ENCODE measurements at places on chromosomes 6 and 20. TPM values are rescaled to one million over a fixed set of nuclear protein-coding genes. Genes with fewer than 3 reads are reported as not detected.

Gene PLA2G7
- 1.8 TPM for total RNA-seq

Gene PRDM1
- total RNA-seq, result 2.5 TPM

Gene OR2H2
- total RNA-seq, result not detected

Gene SYCP2L
- 2.4 TPM for total RNA-seq

Gene DOK5
- not detected for total RNA-seq

Gene CARMIL1
- 17.0 TPM for total RNA-seq

Gene HTR1B
- total RNA-seq, result not detected

Gene VSTM2L
- total RNA-seq, result 45.8 TPM

- DNase-seq, result no peak
Measured at GRCh38 chr6:121593011-121593641, 157.7 kb downstream of the GJA1 start.

GRCh38 chr20:31673435-31673834 lies 35.7 kb downstream of the COX4I2 start:
- DNase-seq, result no peak

DNA sequence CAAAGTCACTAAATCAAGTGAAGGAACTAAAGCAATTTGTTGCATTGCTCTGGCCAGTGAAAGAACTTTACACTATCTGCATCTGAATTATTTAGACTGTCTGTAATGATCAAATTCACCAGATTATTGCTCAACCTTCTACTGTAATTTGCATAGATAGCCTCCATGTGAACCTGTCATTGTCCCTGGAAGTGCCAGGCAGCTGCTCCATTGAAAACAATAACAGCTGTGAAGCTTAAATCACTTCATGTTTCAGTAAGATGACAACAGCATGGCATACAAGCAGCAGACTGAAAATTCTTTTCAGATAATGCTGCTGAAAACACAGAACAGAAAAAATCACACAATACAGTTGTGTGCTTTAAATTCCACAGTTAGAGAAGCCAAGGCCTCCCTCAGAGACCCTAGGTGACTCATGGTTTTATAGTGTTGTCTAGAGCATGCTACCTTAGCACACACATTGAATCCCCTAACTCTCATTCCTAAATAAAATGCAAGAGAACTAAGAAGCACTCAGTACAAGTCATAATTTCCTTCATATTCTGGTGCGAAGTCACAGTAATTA lies 248.9 kb downstream of the TPBG start:
- no peak for DNase-seq

- peak; percentile 30 for DNase-seq
Measured at GRCh38 chr6:133567636-133568035, 321.3 kb upstream of the TCF21 start.

- no peak for DNase-seq
Measured at GRCh38 chr6:33198159-33198852, 2.2 kb downstream of the RXRB start.

DNA sequence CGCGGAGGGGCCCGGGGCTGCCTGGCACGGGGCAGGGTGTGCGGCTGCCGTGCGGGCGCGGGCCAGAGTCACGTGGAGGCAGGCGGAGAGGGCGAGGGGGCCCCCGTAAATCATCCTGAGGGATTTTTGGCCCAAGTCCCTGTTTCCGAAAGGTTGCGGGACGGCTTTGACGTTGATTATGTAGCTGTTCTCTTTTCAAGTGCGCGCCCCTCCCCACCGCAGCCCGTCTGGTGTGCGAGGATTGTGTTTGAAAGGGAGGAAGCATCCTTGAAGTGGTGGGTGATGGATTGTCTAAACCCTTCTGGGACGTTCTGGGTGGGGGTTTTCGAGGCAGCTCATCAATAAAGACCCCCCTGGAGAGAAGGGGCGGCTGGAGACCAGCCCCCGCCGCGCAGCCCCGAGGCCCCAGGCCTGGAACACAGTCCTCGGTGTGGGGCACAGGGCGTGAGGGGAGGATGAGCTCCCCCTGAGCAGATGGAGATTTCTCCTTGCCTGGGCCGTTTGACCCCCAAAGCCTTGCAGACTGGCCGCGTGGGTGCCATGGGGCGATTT lies 7.0 kb upstream of the FOXF2 start:
- DNase-seq, result no peak

DNA sequence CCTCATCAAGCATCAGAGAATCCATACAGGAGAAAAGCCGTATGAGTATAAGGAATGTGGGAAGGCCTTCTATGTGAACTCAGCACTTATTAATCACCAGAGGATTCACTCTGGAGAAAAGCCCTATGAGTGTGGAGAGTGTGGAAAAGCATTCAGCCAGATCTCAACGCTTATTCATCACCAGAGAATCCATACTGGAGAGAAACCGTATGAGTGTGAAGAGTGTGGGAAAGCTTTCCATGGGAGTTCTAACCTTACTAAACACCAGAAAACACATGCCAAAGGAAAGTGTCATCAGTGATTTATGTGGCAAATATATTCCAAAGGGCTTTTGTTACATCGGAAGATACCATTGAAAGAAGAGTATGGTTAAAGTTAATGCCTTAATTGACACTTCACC lies 25.4 kb downstream of the ZKSCAN8 start:
- DNase-seq, result peak; percentile 59

GRCh38 chr6:55047451-55048044 lies 126.8 kb upstream of the HCRTR2 start:
- peak; percentile 77 for DNase-seq

DNA sequence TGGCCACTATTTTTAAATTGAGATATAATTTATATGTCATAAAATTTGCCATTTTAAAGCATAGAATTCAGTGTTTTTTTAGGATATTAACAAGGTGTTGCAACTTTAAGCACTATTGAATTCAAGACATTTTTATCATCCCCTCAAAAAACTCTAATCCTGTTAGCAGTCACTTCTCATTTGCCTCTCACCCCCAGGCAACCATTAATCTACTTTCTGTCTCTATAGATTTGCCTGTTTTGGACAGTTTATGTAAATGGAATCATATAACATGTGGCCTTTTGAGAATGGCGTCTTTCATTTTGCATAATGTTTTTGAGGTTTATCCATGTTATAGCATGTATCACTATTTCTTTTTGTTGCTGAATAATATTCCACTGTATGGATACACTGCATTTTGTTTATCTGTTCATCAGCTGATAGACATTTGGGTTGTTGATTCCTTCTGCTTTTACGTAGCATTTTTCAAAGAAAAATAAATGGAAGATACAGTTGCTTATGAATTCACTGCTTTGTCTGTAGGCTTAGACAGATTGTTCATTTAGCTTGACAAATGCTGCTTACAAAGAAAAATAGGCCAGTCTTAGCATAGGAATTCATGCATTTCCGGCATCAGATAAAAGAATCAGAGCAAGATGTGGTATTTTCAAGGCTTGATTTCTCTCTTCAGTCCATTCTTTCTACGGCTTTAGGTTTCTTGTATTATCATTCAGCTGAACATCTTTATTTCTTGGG lies 52.9 kb downstream of the STK4 start:
- DNase-seq, result no peak

- DNase-seq, result peak; percentile 45
Measured at GRCh38 chr6:30612213-30612612, 4.8 kb downstream of the PPP1R10 start.

DNA sequence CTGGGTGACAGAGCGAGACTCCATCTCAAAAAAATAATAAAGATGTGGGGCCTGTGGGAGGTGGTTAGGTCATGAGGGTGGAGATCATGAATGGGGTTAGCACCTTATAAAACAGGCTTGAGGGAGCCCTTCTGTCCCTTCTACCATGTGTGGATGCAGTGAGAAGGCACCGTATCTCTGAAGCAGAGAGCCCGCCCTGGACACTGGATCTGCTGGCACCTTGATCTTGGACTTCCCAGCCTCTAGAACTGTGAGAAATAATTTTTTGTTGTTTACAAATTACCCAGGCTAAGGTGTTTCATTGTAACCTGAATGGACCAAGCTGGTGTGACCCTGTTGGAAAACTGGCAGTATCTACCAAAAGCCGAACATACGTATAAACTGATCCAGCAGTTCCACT lies 15.7 kb upstream of the PANK2 start:
- no peak for DNase-seq

DNA sequence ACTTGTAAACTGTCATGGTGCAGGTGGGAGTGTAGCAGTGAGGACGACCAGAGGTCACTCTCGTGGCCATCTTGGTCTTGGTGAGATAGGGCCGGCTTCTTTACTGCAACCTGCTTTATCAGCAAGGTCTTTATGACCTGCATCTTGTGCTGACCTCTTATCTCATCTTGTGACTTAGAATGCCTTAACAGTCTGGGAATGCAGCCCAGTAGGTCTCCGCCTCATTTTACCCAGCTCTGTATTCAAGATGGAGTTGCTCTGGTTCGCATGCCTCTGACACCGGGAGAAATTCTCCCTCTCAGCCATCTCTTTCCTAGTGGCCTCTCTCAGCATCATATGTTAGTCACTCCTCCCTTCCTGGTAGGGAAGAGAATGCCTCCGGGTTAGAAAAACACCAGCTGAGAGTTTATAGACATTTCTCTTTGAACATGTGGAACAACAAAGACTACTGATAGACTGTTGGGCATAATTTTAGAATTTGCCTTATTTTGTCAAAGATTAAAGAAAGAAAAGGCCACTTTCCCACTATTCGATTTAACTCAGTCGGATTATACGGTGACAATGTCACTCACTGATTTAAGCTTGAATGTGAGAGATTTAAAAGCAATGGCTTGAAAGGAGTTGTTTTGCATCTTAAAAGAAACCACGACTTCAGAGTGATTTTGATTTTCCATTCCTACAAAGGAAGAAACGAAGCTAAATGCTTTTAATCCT lies 67.9 kb upstream of the SNX9 start:
- DNase-seq, result peak; percentile 42

DNA sequence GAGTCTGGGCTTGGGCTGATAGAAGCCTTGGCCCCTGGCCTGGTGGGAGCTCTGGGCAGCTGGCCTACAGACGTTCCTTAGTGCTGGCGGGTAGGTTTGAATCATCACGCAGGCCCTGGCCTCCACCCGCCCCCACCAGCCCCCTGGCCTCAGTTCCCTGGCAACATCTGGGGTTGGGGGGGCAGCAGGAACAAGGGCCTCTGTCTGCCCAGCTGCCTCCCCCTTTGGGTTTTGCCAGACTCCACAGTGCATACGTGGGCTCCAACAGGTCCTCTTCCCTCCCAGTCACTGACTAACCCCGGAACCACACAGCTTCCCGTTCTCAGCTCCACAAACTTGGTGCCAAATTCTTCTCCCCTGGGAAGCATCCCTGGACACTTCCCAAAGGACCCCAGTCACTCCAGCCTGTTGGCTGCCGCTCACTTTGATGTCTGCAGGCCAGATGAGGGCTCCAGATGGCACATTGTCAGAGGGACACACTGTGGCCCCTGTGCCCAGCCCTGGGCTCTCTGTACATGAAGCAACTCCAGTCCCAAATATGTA lies 957 bp upstream of the VEGFA start:
- DNase-seq, result no peak

- peak; percentile 68 for DNase-seq
Measured at GRCh38 chr6:82567621-82568020, 204.0 kb downstream of the TPBG start.

GRCh38 chr20:39123185-39123557 lies 161.0 kb downstream of the DHX35 start:
- DNase-seq, result no peak

DNA sequence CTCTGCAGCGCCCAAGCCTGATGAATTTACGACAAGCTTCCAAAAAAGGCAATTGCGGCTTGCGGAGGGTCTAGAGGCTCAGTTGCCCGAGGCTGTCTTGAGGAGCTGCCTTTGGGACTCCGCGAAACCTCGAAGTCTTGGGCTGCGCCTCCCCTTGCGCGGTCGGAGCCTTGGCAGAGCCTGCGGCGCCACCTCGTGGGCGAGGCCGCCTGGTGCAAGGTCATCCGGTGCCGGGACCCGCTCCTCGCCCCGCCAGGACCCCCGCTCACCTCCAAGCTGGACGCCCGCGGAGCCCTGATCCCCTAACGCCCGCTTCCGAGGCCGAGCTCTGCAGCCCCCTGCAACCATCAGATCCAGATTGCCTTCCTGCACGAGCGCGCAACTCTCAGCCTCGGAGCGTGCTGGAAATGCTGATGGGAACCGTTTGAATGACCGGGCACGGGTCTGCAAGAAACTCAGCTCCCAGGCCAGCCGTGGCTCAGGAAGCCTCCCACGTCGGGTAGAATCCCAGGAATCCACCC lies 14.9 kb upstream of the FAM210B start:
- peak; percentile 61 for DNase-seq

- no peak for DNase-seq
Measured at GRCh38 chr6:69888482-69889233, 22.3 kb downstream of the COL19A1 start.

DNA sequence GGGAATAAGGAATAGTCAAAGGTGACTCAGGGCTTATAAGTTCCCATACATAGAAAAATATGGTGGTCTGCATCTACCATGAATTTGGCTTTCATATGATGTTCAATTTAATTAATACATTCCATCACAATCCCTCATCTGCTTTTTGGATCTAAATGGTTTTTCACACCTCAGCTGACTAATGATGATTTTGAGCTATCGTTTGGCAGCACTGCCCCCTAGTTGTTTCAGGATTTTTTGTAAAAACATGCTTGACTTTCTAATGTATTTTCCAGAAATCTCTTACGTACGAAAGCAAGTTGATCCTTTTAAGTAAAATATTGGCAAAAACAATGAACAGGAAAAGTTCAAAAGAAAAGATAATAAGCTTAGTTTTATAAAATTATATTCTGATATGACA lies 408.6 kb upstream of the ADGRB3 start:
- DNase-seq, result no peak

GRCh38 chr6:28673787-28674671 lies 148.3 kb downstream of the GPX5 start:
- peak; percentile 92 for DNase-seq

- no peak for DNase-seq
Measured at GRCh38 chr6:87396595-87397392, 11.0 kb upstream of the CFAP206 start.

DNA sequence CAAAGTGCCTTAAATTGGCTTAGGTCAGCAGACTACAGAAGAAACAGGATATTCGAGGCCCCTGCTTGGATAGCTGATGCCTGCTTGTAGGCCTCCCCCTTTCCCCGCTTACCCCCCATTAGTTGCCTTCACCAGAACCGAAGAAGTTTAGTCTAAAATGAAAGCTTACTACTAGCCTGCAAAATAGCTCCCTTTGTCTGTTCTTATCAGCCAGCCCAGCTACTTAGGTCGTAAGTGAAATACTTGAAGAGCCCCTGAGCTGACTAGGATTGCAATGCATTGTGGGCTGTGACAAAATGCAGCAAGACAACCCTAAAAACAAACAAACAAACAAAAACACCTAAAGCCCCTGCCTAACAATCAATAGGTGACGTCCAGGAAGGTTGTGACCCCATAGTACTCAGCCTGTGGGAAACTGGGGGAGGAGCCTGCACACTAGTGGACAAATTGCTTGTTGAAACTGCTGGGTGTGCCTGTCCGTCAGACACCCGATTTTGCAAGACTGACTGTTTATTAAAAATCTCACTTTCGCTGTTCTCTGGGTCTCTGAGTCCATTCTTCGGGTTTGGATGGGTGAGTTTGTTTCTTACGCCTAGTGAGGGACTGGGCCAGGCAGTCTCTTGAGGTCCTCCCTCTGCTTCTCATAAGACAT lies 105.0 kb upstream of the DUSP22 start:
- DNase-seq, result no peak
